Fibroblast of skin of scalp (primary cell): ENCODE measurements at places on chromosomes 5 and 9.

DNA sequence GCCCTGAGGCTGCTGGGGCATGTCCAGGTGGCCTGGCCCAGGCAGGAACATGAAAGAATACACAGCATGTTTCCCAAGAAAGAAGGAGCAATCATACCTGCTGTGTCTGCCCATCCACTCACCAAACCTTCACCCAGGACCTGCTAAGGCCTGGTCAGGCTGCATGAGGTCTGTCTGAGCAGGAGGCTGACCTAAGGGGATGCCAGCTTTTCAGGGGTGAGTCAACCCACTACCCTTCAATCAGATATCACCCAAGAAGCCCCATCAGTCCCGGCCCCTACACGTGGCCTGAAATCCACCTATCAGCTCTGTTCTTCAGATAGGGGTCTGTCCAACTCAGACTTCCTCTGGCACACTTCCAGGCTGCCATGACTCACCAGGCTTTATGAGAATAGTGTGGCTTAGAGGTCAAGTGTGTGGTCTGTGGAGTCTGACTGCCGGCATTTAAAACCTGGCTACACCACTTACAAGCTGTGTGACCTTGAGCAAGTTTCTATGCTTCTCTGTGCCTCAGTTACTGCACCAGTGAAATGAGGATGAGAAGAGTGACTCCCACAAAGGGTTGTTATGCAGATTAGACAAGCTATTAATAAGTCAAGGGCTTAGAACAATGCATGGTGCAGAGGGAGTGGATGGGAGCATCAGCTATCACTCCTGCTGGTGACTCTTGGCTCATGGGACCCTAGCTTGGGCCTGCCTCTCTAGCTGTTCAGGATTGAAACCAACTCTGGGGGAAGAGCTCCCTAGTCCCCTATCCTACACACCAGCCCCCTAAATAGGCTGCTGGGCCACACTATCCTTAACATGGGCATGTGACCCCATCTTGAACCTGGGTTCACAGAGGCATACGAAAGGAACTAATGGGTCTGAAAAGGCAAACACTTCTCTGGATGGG, 130.3 kb downstream of the PAX5 start:
- peak; percentile 39 for DNase-seq

DNA sequence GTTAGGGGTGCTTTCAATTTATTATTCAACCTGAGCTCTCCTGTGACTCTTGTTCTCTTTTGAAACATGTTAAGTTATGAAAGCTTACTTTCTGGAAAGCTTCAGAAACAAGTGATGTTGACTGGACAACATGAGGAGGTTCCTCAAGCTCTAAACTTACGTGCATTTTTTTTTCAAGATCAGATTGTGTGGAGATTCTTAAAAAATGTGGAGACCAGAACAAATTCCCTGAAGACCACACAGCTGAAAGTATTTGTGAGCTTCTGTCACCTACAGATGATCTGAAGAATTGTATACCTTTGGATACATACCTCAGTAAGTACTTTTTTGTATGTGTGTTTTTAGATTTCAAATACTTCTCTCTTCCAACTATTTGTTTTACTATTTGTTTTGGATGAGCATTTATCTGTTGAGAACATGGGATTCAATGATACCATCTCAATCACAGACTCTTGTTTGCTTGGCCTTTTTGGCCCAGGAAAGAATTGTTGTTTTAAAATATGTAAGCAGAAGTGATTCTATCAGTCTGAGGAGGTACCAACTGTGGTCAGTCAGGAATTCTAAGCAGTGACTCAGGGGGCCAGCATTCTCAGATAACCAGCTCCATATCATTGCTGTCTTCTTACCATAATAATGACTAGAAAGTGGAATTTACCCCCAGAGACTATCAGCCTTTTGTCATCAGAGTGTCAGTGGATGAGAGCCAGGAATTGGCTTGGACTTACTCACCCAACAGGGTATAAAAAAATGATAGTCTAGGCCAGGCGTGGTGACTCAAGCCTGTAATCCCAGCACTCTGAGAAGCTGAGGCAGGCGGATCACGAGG, 34.4 kb upstream of the GLIPR2 start:
- DNase-seq: peak; percentile 100

DNA sequence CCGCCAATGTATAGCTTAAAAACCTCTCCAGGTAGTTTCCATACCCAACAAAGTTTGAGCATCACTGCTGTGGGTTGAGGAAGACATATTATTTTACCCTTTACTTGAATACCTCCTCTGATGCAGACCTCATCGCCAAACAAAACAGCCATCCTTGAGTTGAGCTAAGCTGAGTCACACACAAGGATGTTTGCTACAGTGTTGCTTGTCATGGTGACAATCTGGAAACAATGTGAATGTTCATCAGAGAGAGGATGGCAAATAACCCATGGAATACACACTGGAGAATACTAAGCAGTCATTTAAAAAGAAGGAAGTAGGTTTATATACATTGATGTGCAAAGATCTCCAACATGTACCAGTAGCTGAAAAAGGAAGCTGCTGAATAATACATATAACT, 41.1 kb upstream of the TCF7 start:
- DNase-seq: no peak

DNA sequence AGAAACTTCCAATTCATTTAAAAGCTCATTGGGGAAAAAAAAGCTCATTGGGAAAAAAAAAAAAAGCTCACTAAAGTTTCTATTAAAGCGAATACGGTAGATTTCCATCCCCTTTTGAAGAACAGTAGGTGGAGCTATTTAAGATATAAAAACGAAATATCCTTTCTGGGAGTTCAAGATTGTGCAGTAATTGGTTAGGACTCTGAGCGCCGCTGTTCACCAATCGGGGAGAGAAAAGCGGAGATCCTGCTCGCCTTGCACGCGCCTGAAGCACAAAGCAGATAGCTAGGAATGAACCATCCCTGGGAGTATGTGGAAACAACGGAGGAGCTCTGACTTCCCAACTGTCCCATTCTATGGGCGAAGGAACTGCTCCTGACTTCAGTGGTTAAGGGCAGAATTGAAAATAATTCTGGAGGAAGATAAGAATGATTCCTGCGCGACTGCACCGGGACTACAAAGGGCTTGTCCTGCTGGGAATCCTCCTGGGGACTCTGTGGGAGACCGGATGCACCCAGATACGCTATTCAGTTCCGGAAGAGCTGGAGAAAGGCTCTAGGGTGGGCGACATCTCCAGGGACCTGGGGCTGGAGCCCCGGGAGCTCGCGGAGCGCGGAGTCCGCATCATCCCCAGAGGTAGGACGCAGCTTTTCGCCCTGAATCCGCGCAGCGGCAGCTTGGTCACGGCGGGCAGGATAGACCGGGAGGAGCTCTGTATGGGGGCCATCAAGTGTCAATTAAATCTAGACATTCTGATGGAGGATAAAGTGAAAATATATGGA, at the start of gene PCDHGA12:
TSS of gene PCDHGA12 (plus strand) at position 176 of the 782 bp plus-strand sequence. CDS start at position 429, 253 bp downstream.
- peak; percentile 91 for DNase-seq

DNA sequence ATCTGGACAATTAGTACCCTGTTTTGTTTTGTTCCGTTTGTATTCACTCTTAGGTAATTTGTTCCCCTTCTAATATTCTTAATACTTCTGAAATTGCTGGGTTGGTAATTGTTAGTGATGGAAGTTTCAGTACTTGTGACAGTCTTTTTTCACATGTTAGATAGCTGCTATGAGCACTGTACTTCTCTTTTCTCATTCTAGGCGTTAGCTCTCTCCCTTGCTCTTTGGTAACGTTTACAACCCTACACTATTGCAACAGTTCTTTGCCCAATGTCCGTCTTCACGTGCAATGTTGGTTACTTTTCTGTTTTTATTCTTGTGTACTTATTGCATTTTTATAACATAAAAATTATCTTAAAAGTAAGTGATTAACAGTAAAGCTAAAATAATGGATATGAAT, 1509.0 kb downstream of the MAT2B start:
- no peak for DNase-seq

- DNase-seq: no peak
These were observed 213.7 kb downstream of the DRD1 start for GRCh38 chr5:175230299-175230698.

- DNase-seq: no peak
These were observed 102.4 kb downstream of the MTX3 start for GRCh38 chr5:79888643-79889042.

GRCh38 chr5:56617998-56618397, 197.4 kb upstream of the MAP3K1 start:
- no peak for DNase-seq

DNA sequence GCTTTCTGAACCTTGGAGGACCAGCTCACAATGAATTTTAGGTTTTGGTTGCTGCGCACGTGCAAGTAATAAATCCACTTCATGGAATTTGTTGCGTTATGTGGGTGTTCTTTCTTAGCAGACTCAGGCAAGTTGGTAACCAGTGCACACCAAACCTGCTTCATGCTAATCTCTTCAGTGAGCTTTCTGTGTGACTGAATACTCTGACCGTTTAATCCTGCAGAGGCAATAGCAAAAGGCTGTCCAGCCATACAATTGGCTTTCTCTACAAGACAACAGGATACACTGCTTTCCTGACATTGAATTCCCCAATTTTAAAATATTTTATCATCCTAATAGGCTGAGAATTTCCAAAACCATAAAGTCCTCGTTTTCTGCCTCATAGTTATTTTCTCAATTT, 10.3 kb downstream of the UGT3A2 start:
- no peak for DNase-seq
